D721Med (cell line): ENCODE measurements at places on chromosomes 4 and X.

GRCh38 chrX:48025561-48025960 is 18.8 kb downstream of the SPACA5 start:
- DNase-seq = no peak

GRCh38 chrX:55187281-55187680 is 32.9 kb upstream of the PAGE5 start:
- DNase-seq = no peak

DNA sequence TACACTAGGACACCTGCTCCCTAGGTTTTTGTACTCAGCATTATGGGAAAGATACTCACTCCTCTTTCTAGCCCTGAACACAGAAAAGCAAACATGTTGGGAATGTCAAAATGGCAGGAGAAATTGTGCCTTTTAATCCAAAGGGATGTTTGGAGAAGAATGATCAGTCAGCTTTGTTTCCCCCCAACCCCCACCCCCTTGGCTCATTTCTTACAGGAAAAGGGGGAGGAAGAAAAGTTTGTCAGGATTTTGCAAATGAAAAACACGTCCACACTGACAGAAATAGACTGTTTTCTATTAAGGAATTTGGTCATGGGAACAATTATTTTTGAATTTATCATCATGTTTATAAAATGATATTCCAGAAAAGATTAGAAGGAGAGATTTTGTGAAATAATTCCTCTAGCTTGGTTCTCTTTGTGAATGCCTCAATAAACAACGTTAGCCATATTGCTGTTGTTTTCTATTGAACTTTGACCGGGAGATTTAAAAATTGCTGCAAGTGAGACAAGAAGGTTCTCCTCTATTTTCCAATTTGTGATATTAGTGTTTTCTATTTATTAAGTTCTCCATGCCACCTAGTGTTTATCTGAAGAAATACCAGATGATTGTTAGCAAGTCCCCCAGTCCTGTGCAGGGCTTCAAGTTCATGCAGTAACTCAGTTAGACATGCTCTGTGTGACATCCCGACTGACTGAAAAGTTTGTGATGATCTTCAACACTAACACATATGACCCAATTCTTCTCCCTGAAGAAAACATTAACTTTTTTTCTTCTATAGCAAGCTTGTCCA is 31.3 kb upstream of the TFDP3 start:
- no peak for DNase-seq

DNA sequence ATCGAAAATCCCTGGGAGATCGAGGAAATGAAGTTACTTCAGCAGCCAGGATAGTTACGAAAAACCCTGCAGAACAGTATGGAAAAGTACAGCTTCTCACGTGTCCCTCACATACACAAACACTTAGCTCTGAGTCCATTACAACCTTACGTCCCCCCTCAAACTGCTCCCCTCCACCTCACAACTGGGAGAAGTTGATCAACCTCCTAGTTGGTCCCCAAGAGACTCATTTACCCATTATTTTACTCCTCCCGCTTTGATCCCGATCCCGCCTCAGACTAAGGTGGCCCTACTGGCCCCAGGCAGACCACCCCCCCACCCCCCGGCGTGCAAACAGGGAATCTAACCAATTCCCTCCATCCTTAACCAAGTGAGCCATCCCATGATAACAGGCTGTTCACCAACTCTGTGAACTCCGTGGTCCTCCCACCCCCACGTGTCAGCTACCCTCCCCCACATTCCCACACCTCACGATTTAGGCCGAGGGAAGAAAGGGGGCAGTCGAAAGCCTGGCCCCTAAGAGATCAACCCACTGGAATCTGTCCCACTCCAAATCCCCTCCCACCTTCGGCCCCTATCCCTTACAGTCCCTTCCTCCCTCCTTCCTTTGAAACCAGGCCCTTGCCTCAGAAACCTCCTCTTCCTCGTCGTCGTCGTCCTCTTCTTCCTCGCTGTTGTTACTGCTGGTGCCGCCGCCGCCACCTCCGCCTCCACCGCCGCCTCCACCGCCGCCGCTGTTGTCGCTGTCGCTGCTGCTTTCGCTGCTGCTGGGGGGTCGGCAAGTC is 755 bp downstream of the ANKRD17 start:
- no peak for DNase-seq

DNA sequence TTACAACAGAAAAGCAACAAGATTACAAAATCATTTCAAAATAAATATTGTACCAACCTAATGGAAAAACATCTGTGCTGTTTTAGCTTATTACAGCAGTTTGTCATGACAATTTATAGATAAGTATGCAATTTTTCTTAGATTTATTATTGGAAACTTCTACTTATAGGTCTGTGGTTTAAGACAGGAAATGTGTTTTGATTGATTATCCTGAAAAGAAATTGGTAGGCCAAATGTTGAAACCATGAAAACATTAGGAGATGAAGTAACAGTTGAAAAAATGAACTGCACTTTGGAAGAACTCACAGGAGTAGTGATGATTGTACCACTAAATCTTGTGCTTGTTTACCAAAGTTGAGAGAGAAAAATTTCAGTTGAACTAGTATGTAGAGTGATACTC is 162.2 kb upstream of the GIMD1 start:
- no peak for DNase-seq

- DNase-seq = no peak
Observed at GRCh38 chr4:115865736-115866135, 752.3 kb upstream of the NDST4 start.

DNA sequence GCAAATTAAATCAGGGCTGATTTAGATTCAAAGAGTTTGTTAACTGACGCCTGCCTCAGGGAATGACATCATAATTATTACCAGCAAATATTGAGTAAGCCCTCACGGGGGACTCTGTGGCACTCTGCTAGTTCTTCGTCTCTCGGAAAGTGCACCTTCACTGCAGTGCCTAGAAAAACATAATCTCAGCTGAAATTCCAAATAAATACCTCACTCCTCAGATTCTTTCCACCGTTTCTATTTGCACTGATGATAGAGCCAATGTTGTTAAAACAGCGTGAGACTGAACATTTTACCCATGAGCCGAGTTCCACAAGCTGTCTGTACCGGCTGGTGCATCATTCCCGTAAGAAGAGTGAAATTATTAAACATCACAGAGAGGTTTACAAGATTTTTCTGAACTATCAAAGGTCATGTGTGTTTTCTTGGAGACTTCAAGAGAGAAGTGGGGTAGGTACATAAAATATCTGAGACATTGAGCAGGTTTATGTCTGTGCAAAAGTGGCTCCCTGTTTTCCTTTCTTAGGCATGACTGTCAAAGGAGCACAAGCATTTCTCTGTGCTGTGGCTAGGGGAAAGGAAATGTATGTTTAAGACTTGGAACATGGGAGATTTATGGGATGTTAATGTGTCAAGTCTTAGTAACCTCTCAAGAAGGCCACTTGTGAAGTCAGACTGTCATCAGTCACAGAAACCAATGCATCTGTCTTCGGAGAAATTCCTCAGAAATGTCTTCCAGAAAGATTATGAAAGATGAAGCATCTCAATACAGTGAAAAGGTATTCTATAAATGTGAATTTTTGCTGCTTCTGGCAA is 119.6 kb downstream of the CBLL2 start:
- no peak for DNase-seq

DNA sequence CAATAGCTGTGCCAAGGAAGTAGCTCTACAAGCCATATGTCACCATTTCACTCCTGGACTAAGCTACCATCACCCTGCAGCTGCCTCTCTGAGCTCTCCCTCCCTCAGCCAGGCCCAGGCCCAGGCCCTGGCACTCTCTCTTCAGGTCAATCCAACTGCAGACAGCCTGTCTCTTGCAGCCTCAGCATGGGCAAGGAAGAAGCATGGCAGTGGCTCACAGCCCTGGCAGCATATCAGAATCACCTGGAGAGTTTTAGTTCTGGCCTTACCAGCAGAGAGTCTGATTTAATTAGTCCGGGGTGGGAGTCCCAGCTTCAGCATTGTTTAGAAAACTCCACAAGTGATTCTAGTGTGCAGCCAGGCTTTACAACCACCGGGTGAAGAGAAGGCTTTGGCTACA is 31.5 kb downstream of the NALF2 start:
- no peak for DNase-seq

DNA sequence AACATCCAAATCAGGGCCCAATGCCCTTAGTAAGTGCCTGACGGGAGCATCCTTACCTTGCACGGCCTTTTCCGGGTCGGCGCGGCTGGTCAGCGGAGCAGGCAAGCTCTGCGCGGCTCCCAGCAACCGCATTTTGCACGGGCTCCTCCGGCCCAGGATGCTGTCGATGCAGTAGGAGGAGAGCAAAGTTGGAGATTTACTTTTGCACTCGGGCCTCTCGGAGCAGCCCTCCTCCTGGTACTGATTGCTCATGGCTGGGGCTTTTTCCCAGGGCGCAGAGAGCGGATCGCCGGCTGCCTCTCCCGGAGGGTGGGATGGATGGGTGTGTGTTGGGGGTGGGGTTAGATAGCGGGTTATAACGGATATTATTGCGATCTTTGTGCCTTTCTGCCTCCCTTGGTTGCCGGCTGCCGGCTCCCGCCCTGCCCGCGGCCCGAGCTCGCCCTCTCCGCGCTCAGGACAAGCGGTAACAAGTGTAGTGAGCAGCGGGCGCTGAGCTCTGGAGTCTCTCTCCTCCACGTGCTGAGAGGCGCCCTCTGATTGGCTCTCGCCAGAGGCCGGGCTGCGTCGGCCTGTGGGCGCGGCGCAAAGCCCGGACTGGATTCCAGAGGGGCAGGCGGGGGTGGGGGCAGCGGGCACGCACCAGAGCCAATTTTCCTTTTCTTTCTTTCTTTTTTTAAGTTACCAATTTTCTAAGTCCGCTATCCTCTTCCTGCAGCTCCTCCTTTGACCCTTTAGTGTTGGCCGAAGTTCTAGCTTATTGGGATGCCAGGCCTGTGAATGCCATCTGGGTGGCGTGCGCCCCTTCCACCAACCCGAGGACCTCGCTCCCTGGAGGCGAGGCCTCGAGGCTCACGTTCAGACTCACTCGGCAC is at the start of gene ARX:
Gene ARX, minus strand, starts transcription at position 480 of the 875 bp plus-strand sequence. Its CDS starts 228 bp downstream, at position 252.
- DNase-seq = no peak
